Lower leg skin (tissue), 4 donors: ENCODE measurements at places on chromosomes 5 and 9. TPM values are rescaled to one million over a fixed set of nuclear protein-coding genes. Genes with fewer than 3 reads are reported as not detected.

DNA sequence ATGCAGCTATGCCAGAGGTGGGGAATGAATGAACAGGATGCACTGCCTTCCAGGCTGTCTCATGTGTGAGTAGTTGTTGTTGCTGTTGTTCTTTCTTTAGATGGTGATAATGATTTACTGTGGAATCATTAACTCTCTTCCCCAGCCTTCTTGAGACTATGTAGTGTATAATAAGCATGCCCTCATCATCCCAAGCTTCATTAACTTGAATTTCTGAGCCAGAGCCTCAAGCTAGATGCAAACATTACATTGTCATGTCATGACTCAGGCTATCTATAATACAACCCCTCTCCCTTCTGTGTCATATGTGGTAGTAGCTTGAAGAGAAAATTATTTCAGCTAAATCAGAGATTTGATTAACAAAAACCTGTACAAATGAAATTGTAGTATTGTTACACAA is 10.0 kb upstream of the ADAMTSL1 start:
- DNase-seq = no peak

The CDKN2B gene
- 57.9 TPM for total RNA-seq

GRCh38 chr5:39266442-39266841 is 47.1 kb upstream of the FYB1 start:
- no peak for DNase-seq

GRCh38 chr9:73173557-73174329 is 22.1 kb downstream of the ANXA1 start:
- no peak for DNase-seq

The PCDHA7 gene
- not detected for total RNA-seq
